ENCODE measurements at places on chromosomes 11 and 22. TPM values are rescaled to one million over a fixed set of nuclear protein-coding genes. Genes with fewer than 3 reads are reported as not detected.

GRCh38 chr11:68651985-68652682 is 32.2 kb upstream of the GAL start:
- DNase-seq, result no peak
- no peaks in the 10 kb centered on the region for H3K4me1 ChIP-seq
- H3K4me3 ChIP-seq, result no peak overlapping the region
- H3K27ac ChIP-seq, result no peak overlapping the region

GRCh38 chr11:2390725-2391151 is 9.8 kb upstream of the TSSC4 start:
- no peak overlapping the region for H3K27ac ChIP-seq
- no peaks in the 10 kb centered on the region for H3K36me3 ChIP-seq
- H3K4me3 ChIP-seq, result no peak overlapping the region

DNA sequence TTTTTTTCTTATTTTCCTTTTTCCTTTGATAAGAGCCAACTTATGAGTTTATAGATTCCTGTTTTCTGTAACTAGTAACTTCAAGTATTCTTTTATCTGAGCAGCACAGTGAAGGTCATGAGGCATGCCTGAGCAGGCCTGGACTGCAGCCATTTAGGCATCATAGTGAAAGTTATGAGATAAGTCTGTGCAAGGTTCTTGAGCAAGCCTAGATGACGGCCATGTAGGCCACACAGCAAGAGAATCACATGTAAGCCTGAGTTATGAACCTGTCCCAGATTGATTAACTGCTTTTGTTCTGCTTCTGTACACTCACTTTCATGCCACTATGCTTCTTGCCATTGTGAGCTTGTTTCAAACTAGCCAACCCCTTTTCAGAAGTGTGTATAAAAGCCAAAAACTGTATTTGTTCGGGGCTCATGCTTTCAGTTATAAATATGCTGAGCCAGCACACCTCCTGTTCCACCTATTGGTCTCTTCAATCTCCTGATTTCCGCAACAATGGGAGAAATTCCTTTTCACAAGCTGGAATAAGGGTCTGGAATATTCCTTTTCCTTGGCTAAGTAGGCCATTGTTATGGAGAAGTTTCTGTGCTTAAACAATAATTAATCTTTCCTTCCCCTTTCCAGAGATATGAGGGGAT is 745.7 kb downstream of the FAM181B start:
- no peaks in the 10 kb centered on the region for H3K4me1 ChIP-seq
- H3K4me3 ChIP-seq, result no peak overlapping the region
- H3K27ac ChIP-seq, result no peak overlapping the region
- no peak for DNase-seq

DNA sequence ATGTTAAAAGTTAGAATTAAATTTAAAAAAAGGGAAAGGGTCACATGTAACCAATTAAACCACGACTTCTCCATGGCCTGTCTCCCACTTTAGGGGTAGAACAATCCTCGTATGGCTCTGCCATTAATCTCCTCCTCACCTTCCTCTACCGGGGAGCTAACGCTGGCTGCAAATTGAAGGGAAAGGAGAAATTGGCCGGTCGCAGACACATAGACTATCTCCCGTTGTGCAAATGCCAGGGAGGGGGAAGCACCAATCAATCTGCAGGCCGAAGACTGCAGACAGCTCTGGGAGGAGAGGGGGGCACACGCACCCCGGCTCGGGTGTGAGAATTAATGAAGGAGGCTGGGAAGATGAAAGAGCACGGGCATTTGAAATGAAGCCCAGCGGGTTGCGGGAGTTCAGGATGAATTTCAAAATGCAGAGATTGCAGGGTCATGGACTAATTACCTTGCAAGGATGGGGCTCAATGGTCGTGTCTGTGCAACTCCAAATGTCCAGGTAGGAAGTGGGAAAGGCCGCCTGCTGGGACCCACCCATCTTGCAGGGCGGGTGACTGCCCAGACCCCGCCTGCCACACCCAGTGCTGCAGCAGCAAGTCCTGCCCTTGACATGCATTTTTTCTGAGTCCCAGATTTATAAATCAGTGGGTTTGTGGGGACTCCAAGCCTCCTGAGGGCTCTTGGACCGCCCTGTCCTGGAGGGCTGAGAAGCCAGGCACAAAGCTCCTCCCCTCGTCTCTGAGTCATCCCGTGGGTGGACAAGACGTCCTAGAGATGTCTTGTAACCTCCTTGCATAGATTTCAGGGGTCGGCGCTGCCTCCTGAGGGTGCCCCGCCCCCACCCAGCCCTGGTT is 534.2 kb downstream of the TBC1D22A start:
- no peaks in the 10 kb centered on the region for H3K36me3 ChIP-seq
- peaks cover 15% of the 10 kb centered on the region for H3K4me1 ChIP-seq
- no peaks in the 10 kb centered on the region for H3K27me3 ChIP-seq
- DNase-seq, result no peak
- H3K27ac ChIP-seq, result no peak overlapping the region

DNA sequence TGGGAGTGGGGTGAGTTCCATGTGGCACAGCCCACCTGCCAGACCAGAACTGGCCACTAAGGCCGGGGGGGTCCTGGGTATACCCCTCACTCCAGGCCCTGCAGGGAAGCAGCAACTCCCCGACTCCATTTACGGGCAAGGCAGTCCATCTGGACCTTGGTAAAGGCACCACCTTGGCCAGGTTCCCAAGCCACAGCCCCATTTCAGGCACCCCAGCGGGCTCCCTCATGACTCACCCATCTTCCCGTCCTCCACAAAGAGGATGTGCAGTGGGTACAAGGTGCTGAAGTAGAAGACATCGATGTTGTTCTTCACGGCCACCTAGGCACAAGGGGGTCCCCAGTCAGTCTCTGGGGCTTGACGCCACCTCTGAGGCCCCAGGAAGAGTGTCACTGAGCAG is 15.7 kb upstream of the RASL10A start:
- H3K27ac ChIP-seq, result no peak overlapping the region
- peaks cover 5% of the 10 kb centered on the region for H3K36me3 ChIP-seq
- no peaks in the 10 kb centered on the region for H3K27me3 ChIP-seq
- H3K4me3 ChIP-seq, result no peak overlapping the region
- DNase-seq, result no peak
- H3K4me1 ChIP-seq, result peaks cover 18% of the 10 kb centered on the region

DNA sequence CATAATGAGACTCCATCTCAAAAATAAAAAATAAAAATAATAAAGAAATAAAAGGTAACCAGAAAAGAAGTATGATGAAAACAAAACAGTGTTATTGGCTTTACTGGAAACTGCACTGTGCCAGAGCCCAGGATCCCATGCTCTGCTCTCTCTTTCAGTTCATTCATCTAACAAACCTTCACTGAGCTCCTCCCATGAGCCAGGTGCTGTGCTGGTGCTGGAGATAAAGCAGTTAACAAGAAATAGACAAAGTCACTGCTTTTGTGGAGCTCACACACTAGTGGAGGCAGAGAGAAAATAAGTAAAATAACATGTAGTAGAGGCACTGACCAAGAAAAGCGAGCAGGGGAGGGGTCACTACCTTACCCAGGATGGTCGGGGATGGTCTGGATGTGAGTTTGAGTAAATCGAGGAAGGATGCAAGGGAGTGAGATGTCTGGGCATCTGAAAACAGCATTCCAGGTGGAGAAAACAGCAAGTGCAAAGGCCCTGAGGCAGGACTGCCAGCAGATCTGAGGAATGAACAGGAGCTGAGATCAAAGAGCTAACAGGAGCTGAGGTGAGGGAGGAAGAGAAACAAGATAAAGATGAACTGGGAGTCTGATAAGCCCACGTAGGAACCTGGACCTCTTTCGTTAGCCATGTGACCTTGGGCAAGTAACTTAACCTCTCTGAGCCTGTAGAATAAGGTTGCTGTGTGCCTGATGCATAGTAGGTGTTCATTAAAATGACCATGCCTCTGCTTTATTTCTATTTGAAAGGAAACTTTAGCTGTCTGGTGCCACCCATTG is 31.3 kb upstream of the CD82 start:
- no peaks in the 10 kb centered on the region for H3K4me1 ChIP-seq
- peaks cover 3% of the 10 kb centered on the region for H3K27me3 ChIP-seq
- no peak overlapping the region for H3K4me3 ChIP-seq
- no peak for DNase-seq

DNA sequence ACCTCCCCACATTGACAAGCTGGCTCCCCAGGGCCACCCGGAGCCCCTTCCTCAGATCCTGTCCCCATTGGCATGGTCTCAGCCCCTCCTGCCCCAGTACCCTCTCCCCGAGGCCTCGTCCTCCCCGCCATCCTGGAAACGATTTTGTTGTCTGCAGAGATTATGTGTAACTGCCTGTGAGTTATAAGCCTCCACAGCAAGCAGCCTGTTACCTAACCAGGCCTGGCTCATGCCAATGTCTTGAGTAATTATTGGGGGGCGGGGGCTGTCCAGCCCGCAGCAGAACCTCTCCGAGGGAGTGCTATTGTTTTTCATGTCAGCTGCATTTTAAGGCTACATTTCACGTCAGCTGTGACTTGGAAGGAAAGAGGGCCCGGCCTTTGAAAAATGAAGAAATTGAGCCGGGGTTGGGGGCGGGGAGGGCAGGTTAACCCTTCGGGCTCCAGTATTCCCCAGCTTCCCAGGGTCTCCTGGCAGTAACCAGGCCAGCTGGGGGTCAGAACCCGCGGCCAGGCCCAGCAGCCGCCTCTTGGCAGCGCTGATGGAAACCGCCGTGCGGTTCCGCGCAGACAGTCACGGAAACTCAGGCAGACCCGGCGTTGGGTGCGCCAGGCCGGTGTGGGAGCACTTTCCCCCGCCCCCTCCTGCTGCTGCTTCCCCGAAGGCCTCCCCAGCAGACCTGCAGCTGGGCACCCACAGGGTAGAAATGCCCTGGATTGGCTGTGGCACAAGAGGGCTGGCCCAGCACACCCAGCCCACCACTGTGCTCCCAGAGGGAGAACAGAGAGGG is 59.5 kb downstream of the CDKN1C start:
- H3K4me1 ChIP-seq, result peaks cover 19% of the 10 kb centered on the region
- H3K36me3 ChIP-seq, result no peaks in the 10 kb centered on the region
- H3K27me3 ChIP-seq, result no peaks in the 10 kb centered on the region
- H3K4me3 ChIP-seq, result peak overlapping the region; percentile 28
- DNase-seq, result peak; percentile 88

DNA sequence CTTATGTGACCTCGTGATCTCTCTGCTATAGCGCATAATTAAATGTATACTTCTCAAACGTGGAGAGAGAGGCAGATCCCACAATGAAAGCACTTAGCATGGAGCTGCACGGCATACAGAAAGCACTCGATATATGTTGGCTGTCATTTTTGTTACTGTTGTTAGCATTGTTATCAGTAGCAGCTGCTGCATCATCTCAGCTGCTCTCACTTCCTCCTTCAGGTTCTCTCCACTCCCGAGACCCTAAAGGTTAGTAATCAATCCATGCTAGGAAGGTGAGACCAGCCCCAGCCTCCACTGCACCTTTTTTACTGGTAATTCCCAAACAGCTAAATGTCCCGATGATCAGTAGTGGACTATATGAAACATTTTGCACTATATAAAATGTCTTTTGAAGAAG is 13.4 kb upstream of the API5 start:
- no peaks in the 10 kb centered on the region for H3K4me1 ChIP-seq
- no peak overlapping the region for H3K4me3 ChIP-seq
- H3K36me3 ChIP-seq, result no peaks in the 10 kb centered on the region
- H3K27ac ChIP-seq, result no peak overlapping the region

DNA sequence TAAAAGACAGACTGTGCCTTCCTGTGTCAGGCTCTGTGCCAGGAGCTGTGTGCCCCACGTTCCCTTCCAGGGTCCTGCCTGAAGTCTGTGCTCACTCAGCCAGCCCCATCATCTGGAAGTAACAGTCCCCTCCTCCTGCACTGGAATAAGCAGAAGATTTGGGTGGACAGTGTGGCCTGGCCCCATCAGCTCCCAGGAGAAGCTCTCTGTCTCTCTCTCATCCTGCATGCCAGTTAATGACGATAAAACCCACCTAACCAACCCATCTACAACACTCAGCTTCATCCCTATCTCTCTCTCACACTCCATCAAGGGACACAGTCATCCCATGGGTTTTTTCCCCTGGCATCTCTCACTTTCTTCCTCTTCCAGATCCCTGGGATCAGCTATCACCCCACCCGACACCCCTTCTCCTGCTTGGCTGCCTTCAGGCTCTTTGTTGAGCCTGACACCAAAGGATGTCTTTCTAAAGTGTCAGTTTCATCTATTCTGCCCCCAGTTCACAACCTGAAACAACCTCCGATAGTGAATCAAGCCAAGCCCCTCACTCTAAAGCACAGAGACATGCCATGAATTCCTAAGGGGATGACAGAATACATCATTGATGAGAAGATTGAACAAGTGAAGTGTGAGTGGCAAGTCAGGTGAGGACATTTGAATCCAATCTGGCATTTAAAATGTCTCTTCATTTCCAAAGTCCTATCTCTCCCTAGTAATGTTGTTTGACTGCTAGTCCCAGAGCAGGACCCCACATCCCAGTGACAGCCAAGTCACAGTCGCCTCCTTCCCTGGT is 91.4 kb upstream of the TOP3B start:
- no peak for DNase-seq
- no peak overlapping the region for H3K4me3 ChIP-seq
- peaks cover 14% of the 10 kb centered on the region for H3K4me1 ChIP-seq
- no peaks in the 10 kb centered on the region for H3K36me3 ChIP-seq

DNA sequence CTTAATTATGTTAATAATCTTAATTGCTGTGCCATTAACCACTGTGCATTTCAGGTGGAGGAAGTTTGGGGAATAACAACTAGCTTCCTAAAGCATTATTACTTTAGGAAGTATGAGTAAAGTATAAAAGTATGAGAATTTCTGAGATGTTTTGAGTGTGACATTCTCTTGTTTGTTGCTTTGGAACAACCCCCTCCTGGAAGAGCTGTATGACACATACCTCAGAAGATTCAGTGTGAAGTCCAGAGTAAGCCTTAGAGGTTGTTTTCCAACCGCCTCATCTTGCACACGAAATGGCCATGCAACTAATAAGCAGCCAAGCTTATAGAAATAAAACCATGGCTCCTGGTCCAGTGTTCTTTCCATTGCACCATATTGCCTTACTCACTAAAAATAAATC is 21.7 kb downstream of the CCDC81 start:
- DNase-seq, result peak; percentile 15
- H3K27ac ChIP-seq, result no peak overlapping the region
- no peaks in the 10 kb centered on the region for H3K4me1 ChIP-seq
- H3K27me3 ChIP-seq, result no peaks in the 10 kb centered on the region

DNA sequence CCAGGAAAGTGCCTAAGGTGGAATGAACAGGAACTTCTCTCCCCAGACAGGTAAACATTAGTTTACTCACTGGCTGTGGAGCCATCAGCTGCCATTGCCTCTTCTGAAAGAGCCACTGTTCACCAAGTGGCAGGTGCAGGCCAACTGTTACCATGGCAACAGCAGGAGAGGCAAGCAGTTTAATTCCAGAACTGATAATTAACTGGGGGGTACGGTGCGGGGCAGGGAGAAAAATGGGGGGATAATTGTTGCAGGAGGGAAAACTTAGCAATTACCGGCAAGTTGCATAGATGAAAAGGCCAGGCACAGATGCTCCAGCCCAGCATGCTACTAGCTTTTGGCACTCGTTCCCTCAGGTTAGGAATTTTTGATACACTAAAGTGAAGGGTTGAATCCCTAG is 85.1 kb downstream of the TRIM44 start:
- peaks cover 16% of the 10 kb centered on the region for H3K4me1 ChIP-seq
- H3K4me3 ChIP-seq, result no peak overlapping the region
- H3K27ac ChIP-seq, result no peak overlapping the region
- no peaks in the 10 kb centered on the region for H3K27me3 ChIP-seq
- no peak for DNase-seq

NFAM1 gene
- total RNA-seq, result 0.11 TPM

ST14 gene
- total RNA-seq, result 231 TPM

LIN7C gene
- 26.6 TPM for total RNA-seq

CATSPER1 gene
- total RNA-seq, result 0.17 TPM

RCE1 gene
- 63.9 TPM for total RNA-seq
